Breast epithelium (tissue), 4 donors: ENCODE measurements at places on chromosomes 7 and 10.
A peak's percentile ranks its signal among the peaks of the same experiment; 100 is the strongest.

GRCh38 chr10:78819361-78820006 lies 249.3 kb upstream of the ZMIZ1 start:
- DNase-seq: no peak

DNA sequence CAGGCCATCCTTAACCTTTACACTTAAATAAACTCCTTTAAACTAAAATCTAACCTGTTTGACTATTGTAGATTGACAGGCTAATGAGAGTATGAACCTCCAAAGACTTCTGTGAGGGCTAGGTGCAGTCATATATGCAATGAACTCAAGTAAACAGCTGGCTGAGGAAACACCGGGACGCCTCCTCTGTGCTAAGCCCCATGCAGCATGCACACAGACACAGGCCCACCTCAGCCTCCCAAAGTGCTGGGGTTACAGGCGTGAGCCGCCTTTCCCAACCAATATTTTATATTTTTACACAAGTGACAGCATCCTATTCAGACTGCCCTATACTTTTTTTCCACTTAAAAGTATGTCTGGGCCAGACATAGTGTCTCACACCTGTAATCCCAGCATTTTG lies 1.5 kb upstream of the FXYD4 start:
- no peak for DNase-seq

- peak; percentile 68 for DNase-seq
These were observed at the start of gene GTF2IRD1 for GRCh38 chr7:74453322-74454011. Gene GTF2IRD1 (plus strand): TSS chr7:74453906. CDS start chr7:74508081, 54,175 bp downstream.

DNA sequence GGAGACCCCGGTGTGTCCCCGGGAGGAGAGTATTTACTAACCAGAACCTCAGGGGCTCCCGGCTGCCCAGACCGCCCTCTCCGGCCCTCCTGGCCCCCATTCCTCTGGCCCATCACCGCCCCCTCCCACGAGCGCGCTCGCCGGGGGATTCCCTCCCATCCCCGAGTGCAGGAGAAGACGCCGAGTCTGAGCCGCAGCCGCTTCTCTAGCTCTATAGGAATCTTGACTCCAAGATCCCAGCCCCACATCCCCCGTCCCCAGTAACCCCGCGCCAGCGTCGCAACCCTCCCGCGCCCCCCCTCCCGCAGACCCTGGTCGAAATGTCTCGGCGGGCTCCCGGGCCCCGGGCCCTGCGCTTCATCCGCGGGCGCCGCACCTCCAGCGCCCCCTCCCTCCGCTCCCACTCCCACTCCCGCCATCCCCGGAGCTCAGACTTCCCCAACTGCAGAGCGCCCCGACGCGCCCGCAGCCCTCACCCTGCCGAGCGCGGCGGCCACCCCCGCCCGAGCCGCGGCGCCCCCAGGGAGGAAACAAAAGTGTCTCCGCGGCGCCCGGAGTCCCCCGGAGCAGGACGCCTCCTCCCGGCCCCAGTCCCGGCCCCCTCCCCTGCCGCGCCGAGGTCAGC lies 541 bp downstream of the ELMO1 start:
- DNase-seq: no peak

GRCh38 chr7:84923348-84923747 lies 263.5 kb downstream of the SEMA3D start:
- DNase-seq: no peak

DNA sequence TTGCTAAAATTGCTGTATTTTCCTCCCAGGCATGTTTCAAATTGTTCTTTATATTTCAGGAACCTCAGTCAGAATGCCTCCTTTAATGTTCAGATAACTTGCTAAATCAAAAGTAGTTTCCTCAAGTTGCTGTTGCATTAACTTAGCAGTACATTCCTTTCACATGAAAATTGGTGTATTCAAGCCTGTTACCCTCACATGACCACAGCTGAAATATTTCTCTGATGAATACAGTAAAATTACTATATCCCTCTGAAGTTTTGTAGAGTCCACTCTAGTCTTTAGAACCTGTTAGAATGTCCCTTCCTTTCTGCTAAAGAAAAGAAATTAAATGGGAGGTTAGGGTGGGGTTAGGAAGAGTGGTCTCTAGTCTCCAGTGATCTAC lies 24.5 kb upstream of the C1GALT1 start:
- DNase-seq: no peak

- no peak for DNase-seq
These were observed 15.1 kb downstream of the CAMK2B start for GRCh38 chr7:44310221-44310848.

- no peak for DNase-seq
These were observed 50.9 kb downstream of the SEMA3D start for GRCh38 chr7:85135977-85136376.

DNA sequence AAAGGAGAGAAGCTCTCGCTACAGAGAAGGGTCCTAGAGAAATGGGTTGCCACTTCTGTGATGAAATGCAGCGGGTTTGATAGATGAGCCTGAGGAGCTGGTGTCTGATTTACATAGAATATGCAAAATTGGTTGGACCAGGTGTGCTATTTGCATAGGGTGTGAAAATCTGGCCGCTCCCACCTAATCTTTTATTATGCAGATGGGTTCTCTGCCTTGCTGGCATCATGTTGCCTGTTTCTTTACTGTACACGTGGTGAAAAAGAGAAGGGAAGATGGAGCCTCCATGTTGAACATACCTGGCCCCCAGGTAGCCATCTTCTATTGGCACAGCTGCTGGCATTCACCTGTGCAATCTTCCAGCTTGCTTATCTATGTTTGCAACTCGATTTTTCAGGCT lies 212.2 kb downstream of the ANKRD7 start:
- no peak for DNase-seq

GRCh38 chr7:124101173-124101768 lies 68.4 kb upstream of the TMEM229A start:
- no peak for DNase-seq

GRCh38 chr10:95176101-95176500 lies 17.9 kb upstream of the ACSM6 start:
- no peak for DNase-seq

DNA sequence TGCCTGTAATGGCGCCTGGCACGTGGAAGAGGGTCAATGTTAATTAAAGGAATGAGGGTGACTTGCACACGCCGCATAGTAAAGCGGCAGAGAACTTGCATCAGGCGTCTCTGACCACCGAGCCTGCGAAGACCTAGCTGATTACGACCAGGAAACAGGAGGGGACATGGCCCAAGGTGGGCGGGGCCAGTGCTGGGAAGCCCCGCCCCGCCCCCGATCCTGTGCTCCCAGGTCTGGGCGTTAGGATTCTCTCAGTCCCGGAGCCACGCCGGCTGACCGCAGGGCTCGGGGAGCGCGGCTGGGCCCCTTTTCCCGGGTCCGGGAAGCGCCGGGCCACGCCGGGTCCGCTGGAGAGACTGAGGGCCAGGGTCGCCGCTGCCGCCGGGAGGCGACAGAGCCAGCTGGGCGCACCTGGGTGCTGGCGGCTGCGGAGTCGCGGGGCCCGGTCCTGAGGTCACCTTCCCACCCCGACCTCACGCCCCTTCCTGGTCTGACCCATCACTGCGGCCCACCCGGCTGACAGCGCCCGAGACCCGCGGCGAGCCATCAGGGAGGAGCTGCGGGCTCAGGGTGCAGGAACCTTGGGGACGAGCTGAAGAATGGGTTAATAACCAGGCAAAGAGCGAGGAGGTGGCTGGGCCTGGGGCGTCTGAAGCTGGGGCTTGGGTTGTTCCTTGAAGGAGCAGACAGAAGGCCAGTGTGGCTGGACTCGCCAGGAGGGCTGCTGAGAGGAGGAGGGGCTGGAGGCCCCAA lies 23.0 kb upstream of the GRID1 start:
- DNase-seq: no peak

DNA sequence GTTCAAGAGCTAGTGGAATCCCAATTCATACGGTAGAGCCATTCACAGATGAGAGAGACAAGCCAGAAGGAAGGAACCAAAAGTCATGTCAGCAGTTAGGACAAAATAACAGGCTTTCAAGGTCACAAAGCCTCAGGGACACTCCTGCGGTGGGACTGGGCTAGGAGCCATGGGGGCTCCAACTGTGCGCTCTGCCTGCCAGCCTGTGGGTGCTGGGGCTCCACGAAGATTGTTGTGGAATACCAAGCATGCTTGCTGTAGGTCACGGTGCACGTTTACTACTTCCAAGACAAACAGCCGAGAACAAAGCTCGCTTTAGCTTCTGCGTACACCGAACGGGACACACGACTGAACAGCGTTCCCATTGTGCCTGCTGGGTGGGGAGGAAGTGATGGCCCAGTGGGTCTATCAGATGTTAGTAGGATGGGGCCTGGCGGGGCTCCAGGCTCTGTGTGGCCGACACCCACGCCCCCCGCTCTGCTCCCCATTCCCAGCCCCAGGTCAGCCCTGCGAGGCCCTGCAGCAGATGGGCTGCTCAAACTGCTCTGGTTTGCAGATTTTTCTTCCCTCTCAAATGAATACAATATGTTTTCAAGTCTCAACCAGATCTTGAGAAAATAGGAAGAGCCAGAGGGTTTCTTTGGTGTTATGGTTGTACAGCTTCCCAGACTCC lies 158.9 kb downstream of the EGFR start:
- DNase-seq: peak; percentile 80

DNA sequence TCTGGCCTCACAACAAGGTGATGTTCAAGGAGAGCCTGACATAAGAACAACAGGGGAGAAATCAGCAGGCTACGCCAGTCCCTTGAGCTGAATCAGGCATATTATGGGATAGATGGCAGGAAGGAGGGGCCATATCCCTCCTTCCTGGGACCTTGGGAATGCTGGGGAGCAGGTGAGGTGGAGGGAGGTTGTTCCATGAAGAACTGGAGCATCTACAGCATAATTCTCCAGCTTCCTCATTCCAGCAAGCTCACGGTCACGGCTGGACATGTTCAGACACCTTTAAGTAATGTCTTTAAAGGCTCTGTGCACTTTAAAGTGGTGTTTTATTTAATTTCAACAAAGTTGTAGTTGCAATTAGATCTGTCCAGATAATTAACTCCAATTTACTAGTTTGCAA lies 780.5 kb downstream of the TYW1 start:
- peak; percentile 24 for DNase-seq

- peak; percentile 20 for DNase-seq
These were observed 54.1 kb upstream of the NPTX2 start for GRCh38 chr7:98562871-98563495.
